ENCODE measurements at places on chromosomes 4 and X.

DNA sequence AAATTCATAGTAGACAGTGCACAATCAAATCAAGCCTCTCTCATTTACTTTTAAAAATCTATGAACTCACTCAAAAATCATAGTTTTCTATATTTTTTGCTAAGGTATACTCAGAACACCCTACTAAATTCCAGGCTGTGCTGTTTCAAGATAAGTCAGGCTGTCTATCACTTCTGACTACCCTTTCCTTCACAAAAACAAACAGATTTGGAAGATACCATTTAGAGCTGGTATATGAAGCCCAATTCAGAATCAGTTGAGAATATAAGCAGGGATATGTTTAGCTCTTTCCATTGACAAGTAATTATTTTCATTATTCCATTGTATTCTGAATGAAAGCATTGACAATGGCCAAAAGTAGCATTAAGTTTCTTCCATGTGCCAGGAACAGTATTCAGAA lies 53.1 kb downstream of the CXCL1 start:
- DNase-seq = no peak

DNA sequence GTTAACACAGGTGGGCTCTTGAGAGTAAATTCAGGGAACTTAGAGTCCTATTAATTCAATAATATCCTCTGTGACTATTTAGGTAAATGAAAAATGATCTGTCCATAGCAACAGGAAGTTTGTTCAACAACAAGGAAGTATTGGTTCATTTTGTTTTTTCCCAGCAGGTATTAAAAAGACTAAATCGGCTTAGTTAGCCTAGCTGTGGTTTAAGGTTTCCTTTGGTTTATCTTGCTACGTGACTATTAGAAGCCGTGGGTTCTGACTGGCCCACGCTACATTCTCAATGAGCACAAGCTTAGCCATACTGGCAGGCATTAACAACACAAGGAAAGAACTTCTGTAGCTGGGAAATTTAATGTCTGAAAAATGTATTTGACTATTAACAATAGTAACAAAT lies 168.8 kb upstream of the HS3ST1 start:
- DNase-seq = no peak

DNA sequence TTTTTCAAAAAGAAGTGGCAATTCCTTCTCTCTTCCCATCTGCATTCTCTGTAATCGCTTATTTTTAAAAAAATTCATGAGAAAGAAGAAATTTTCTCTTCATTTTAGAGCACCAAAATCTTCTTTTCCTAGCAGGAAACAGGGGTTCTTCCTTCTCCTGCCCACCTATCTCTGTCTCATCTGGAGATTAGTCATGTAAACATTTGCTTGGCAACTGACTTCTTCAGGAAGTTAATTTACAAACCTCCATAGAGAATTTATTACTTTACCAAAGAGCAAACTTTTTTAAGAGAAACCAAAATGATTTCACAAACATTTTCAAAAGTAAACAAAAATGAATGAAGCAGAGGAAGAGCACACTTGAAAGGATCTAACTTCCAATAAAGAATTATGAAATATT lies 13.5 kb downstream of the TTC29 start:
- no peak for DNase-seq

DNA sequence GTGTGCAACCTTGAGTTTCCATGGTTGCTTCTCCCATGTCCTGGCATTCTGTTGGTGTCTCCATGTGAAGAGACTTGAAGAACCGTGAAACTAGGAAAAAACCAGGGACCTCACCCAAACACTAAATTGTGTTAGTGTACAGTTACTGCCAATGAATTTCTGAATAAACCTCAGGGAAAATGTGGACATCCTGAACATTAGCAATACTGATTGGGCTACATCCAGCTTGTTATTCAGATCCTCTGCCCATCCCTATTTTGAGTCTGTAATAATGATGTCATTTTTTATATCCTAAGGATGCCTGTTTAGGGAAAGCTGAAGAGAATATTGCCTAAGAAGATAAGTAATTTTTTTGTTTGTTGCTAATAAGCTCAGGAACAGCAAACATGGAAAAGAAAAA lies 262.7 kb downstream of the TMA16 start:
- no peak for DNase-seq

- no peak for DNase-seq
These were observed 417.7 kb downstream of the AR start for GRCh38 chrX:67961516-67961915.

DNA sequence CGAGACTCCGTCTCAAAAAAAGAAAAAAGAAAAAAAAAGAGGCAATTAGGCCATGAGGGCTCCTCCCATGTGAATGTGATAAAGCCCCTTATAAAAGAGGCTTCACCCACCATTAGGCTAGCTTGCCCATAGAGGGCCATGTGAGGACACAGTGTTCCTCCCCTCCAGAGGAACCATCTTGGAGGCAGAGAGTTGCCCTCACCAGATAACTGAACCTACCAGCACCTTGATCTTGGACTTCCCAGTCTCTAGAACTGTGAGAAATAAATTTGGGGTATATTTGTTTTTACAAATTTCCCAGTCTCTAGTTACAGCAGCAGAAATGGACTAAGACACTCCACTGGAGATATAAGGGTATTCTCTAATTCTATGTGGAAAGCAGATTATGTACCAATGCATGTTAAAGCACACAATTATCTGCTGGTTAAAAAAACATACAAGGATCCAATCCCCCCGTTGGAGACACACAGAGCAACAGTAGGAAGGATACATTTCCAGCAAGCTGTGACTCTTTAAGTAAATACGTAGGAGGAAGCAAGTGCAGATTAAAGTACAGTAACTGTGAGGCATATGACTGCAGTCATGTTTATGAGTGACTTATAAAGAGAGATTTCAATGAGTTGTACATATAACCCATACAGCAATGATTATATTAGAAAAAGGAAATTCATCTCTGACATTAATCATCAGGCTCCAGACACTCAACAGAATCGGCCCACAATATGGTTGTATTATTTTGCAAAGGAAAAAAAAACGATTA lies 21.4 kb downstream of the SH3RF1 start:
- DNase-seq = no peak

DNA sequence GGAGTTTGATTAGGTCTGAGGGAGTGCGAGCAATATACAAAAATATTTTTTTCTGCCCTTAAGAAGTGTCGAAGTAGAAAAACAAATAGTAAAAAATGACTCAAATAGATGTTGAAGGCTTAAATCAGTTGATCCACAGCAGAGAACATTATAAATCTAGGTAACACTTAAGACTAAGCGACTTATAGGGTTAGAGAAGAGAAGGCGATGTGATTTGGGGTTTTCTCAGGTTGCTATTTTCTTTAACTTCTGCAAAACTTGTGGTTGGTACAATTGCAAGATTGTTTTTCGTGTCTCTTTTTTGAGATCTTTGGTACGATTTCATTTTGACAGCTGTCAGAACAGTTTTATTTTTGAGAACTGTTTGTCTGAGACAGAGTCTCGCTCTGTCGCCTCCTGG lies 1479.5 kb downstream of the PCDH7 start:
- no peak for DNase-seq

DNA sequence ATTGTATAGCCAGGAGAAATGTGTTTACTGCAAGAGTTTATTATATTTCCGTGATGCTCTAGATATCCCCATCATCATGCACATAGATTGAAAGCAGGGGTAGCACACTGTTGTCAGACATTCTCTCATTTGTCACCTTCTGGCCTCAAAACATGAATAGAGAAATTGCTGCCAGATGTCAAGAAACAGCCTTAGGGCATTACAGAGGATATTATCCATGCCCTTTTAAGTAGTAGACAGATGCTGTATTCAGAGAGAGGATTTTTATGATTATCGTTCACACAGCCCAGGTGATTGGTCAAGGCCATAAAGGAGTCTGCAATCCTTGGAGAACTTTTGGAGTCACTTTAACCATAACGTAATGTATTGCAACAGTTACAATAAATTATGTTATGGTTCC lies 1961.5 kb upstream of the TENM3 start:
- DNase-seq = no peak

DNA sequence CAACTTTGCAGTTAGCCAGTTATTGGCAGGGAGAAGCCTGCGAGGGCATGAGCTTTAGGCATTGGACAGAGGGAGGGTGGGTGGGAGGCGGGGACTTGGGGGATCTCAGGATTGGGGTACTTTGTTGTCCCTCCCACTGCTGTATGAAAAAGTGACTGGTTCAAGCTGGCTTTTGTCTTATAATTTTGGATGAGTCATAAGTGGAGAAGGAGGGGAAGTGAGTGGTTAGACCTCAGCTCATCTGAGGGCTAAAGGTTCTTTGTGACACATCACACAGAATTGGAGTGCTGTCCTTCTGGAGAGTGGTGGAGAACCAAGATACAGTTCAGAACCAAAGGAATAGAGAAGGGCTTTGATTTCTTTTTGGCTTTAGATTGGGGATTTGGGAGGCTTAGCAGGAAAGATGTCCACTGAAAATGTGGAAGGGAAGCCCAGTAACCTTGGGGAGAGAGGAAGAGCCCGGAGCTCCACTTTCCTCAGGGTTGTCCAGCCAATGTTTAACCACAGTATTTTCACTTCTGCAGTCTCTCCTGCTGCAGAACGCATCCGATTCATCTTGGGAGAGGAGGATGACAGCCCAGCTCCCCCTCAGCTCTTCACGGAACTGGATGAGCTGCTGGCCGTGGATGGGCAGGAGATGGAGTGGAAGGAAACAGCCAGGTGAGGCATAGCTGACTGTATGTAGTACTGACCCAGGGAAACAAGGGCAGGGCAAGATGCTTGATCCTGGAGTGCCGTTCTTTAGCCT lies at the start of gene SLC4A4:
SLC4A4 (plus strand) TSS at position 175 of the 748 bp plus-strand sequence.
- DNase-seq = no peak

DNA sequence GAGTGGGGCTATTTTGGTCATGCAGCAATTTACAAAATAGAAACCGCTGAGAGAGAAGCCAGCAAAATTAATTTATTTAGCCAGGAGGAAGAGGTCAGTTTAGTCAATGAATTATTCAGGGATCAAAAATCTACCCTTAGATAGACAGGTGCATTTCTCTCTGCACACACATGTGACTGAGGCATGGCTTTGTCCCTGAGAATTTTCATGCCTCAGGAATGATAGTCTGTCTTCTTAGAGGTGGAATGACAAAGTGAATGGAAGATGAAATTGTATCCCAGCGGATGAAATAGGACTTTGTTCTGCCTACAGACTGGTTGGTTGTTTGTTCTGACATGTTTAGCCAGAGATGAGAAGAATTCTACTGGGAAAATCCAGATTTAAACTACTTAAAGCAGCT lies 46.0 kb downstream of the ANKRD50 start:
- no peak for DNase-seq

DNA sequence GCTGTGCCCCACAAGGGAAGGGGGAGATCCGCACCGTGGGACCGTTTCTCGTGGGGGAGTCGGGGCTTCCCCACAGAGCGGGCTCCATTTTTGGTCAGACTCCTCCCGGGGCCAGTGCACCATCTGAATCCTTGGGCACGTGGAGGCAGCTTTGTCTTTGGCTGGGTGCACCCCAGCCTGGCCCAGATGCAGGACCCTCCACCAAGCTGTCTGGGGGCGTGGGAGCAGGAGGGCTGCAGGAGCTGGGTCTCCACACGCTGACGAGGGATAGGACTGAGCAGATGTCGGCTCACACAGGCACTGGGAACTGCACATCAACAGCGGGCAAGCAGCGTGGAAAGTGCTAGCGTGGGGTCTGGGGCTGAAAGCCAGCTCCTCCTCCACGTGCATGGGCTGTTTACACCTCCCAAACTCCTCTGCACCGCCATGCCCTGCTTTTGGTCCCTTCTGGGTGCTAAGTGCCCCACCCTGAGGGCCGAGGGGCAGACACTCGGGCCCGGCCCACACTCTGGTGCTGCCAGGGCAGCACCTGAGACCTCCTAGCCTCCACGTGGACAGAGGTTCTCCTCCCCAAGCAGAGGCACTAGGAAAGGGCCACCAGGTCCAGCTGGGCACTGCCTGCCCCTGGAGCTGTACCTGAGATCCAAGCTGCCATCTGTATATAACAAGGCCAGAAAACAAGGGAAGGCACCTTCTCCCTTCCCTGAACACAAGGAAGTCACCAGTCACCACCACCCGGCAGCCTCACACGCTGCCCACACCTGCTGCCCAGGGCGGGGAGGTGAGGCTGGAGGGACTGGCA lies 13.8 kb downstream of the DGKQ start:
- DNase-seq = no peak

GRCh38 chr4:111433441-111433840 lies 711.8 kb upstream of the FAM241A start:
- no peak for DNase-seq

GRCh38 chr4:140351093-140352075 lies 22.1 kb upstream of the SCOC start:
- no peak for DNase-seq

- no peak for DNase-seq
These were observed 106.0 kb downstream of the TBCK start for GRCh38 chr4:106210021-106210420.

GRCh38 chr4:165682611-165683010 lies 190.4 kb upstream of the TLL1 start:
- no peak for DNase-seq

GRCh38 chr4:186144946-186145569 lies 40.6 kb downstream of the FAM149A start:
- no peak for DNase-seq
